ENCODE measurements at places on chromosomes 11 and 22.

DNA sequence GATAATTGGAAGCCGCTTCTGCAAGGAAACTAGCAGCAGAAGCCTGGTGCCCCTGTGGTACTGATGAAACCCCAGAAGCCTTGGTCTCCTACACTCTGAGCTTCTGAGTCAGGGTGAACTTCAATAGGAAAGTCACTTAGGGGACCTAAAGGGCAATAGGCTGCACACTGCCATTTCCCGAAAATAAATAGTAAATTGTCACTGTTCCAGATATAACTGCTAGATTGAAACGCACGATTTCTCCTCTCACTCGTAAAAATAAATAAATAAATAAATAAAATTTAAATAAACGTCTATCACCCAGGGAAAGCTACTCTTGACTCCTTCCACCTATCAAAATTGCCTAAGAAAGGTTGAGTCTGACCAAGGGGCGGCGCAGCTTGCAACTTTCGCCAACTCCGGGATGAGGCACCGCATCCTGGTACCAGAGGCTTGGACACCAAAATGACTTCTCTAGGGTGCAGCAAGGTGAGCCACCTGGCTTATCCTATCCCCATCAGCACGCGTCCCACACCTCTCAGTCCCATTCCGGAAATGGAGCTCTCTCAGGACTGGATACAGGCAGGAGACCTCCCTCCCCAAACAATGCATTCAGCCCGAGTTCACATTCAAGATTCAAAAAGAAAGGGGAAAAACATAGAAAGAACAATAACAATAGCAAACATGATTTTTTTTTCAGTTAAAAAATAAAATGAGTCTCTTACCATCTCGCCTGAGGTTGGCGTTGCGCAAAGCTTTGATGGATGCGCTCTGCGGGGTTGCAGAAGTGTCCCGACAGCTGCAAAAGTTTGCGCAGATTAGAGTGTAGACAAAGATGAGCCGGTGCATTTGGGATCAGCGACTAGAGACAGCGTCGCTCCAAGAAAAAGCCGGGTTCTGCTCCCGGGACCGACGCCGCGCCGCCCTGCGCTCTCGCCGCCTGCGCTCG lies 583 bp downstream of the PDGFD start:
- DNase-seq: no peak

GRCh38 chr22:49479566-49479965 lies 348.1 kb downstream of the BRD1 start:
- DNase-seq: no peak

DNA sequence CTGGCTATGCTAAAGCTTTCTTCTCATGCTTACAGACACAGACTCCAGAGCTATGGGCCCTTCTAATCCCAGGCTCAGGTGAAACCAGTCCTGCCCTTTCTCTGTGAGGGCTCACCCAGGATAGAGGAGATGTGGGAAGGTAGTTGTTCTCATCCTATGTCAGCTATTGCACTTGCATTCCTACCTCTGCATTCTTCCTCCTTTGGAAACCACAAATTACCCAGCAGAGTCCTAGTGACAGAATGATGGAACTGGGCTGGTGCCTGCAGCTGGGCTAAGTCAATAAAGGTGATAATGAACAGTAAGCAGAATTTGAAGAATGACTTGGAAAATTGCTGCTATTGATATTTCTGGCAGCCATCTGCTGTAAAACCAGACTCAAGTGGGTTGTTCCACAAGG lies 560.0 kb downstream of the TMEM135 start:
- DNase-seq: no peak

DNA sequence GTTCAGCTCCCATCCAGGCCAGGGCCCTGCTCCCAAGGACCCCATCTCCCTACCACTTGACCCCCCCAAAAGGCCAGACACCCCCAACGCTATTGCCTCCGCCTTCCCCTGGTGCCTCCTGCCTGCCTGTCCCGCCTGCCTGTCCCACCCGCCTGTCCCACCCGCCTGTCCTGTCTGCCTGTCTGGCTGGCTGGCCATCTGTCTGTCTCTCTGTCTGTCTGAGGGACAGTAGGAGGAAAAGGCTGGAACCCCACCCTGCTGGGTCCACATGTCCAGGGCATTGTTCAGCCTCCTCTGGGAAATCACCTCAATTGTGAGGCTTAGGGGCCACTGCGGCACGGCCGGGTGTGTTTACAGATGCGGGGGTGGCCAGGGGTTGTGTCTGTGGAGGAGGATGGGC lies 25.3 kb upstream of the CBX7 start:
- DNase-seq: no peak

DNA sequence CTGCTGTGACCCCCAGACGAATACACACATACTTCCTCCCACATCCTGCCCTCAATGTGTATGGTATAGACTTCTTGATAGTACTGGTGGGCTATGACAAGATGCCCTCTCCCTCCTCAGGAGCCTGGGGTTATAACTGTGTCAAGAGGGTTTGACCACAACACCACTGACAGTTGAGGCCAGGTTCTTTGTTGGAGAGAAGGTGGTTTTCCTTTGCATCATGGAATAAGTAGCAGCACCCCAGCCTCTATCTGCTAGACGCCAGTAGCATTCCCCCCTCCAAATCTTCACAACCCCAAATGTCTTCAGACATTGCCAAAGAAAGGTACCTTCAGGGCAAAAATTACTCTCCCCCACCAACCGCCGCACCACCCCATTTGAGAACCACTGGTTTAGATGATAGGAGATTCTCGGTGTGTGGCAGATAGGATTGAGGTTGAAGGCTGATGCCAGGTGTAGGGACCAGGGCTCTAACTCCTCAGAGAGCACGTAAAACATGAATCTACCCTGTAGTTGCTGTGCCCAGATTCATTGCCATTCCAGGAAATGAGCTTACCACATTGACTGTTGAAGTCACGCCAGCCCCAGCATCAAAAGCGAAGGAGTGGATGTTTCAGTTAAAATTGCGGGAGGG lies 5.5 kb upstream of the MYO18B start:
- DNase-seq: no peak

DNA sequence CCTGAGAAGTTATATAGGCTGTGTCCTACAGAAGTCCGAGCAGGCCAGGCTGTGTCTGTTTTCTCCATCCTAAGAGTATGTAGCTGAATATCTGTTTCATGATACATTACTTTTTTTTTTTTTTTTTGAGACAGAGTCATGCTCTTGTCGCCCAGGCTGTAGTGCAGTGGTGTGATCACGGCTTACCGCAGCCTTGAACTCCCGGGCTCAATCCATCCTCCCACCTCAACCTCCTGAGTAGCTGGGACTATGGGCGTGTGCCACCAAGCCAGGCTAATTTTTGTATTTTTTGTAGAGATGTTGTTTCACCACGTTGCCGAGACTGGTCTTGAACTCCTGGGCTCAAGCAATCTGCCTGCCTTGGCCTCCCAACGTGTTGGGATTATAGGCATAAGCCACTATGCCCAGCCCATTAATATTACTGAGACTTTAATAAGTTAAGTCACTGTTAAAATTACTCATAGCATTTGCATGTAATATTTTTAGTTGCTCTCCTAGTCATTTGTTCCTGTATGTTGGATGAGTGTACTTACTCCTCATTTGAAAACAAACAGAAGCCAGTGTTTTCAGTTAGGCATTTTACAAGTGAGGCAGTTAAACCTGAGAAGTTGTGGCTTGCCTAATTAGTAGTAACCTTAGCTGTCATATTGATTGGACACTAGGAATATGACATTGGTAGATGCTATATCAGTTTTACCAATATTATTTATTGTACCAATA lies 26.1 kb downstream of the DRG1 start:
- no peak for DNase-seq

DNA sequence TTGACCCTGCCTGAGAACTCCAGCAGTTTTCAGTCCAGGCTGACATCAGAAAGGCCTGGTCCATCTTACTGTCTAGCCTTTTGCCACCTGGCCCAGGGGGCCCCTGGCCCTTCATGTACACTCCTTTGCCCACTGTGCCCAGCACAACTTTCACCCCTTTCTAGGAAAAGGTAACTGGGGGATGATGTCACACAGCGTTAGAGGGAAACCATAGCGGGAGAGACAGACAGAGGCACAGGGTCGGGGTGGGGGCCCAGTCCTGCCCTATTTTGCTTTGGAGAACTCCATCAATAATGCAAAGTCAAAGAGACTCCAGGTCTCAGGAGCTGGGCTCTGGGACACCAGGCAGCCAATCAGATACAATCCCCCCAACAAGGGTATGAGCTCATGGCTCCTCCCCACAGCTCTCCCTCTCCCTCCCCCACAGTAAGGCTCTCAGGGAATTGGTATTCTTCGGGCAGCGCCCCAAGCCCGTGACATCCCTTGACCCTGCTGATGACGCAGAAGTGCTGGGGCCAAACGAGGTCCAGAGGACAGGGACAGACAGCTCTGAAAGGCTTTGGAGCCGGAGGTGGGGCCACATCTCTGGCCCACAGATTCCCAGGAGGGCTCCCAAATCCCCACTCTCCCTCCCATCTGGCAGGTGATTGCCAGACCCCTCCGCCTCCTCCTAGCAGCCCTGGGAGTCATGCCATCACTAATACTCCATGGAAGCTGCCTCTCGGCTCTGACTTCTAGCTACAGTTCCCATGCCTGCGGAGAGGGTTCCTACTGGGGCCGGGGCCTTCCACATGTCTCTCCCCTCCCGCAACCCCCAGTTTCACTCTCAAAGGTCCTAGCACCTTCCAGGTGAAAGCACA lies 5.9 kb downstream of the USP2 start:
- DNase-seq: no peak

Data from activated T-cell treated with anti-CD3 and anti-CD28 coated beads, Interleukin-2, amount 50 U/mL, for 1 hour (primary cell).